ENCODE measurements at places on chromosomes 5 and 9.

DNA sequence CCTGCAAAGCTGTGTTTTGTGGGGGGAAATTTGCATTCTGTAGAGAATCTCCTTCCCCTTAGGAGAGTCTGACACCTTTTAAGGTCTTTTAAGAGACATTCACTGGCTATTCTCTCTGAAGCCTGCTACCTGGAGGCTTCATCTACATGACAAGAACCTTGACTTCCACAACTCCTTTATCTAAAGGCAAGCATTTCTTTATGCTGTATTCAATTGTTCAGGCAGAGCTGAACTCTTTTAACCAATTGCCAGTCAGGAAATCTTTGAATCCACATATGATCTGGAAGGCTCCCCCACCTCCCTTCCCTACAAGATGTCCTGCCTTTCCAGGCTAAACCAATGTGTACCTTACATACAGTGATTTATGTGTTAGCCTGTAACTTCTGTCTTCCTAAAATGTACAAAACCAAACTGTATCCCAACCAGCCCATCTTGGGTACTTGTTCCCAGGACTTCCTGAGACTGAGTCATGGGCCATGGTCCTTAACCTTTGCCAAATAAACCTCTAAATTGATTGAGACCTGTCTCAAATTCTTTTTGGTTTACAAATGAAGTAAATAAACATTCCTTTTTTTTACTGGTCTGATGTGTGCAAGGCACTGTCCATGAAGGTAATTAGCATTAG is 9.9 kb downstream of the C9orf85 start:
- DNase-seq: no peak

DNA sequence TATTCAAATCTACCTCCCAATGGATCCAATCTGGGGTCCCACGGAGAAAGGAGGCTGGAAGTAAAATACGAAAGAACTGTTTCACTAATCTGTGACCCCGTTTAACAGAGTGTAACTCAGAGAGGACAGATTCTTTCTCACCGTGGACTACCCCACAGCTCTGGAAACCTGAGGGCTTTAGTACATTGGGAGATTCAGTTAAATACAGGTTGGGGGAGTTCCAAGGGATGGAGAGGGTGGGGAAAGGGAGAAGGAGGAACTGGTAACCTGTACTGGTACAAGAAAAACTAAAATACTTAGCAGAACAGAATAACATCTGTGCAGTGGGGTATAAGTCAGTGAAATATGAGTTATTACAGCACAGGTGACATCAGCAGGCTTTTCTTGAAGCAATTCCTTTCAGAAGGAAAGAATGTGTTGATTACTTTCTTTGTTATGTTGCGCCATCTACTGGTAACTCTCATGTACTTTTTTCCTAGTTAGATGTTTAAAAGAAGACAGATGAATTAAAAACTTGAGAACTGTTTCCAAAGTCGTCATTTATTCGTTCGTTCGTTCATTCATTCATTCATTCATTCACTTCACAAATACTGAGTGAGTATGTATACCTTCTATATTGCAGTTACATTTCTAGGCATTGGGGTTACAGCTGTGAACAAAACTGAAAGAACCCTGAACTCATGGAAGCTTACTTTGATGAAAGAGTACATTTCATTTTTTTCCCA is 30.0 kb upstream of the STOM start:
- DNase-seq: peak; percentile 85

DNA sequence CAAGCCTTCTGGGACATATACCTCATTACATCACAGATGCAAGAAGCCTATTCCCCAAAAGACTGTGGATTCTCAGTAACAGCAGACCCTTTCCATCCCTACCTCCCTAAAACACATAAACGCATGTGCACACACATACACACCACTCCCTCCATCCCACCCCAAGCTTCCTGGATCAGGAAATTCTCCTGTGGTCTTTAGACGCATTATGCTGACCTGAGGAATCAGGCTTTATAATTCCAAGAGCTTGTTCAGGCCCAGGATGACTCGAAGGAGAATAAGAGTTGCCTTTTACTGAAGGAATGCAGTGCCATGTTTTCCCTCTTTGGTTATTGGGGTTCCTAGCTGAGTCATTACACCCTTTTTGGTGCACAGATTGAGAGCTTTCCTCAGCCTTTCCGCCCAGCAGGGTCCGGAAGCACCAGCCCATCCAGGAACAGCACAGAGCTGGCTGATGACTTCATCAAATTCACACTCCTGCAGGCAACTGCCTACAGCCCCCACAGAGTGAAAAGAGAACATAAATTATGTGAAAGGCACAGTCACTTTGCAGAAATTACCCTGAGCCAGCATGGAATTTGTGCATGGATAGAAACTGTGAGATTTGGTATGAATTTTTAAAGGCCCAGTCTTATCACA is 385.0 kb upstream of the TRPC7 start:
- DNase-seq: no peak

DNA sequence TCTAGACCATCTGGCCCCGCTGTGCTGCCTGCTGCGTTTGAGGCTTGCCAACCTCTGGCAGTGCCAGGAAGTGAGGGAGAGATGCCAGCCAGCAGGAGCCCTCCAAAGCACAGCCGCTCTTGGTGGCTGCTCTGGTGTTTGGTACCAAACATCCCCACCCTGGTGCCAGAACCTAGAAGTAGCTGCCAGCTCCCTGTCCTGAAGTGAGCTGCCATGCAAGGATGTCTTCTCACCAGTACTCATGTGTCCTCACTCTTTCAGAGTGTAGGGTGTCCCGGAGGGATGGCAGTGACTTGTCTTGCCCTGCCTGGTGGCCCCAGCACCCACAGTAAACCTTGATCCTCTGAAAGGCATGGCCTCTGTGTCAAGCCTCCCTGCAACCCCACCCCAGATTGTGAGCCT is 43.4 kb downstream of the AMBP start:
- no peak for DNase-seq

GRCh38 chr5:140358738-140359310 is 1.2 kb upstream of the SLC4A9 start:
- no peak for DNase-seq

- no peak for DNase-seq
These were observed 64.1 kb upstream of the RAD23B start for GRCh38 chr9:107218829-107219485.

DNA sequence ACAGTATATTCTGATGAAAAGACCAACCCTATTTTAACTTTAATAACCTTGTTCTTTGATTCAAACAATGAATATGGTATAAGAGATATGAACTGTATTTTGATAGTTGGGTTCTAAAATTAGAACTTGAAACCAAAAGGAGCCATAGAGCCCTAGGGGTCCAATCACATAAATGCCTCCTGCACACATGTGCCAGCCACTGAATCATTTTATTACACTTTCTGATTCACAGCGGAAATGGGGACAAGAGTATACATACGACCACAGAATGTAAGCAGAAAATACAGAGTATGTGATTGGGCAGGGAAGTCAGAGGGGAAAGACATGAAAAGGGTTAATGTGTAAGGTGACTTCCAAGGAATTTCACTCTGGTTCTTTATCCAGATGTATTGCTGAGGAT is 1000.2 kb downstream of the NR2F1-AS1 start:
- no peak for DNase-seq

Data from lung microvascular endothelial cell (primary cell).